ENCODE measurements at places on chromosomes 7 and 10.

- no peak for DNase-seq
Observed at GRCh38 chr10:48599830-48600134, 5.1 kb downstream of the ARHGAP22 start.

GRCh38 chr7:98162758-98163157 lies 48.5 kb upstream of the BHLHA15 start:
- no peak for DNase-seq

DNA sequence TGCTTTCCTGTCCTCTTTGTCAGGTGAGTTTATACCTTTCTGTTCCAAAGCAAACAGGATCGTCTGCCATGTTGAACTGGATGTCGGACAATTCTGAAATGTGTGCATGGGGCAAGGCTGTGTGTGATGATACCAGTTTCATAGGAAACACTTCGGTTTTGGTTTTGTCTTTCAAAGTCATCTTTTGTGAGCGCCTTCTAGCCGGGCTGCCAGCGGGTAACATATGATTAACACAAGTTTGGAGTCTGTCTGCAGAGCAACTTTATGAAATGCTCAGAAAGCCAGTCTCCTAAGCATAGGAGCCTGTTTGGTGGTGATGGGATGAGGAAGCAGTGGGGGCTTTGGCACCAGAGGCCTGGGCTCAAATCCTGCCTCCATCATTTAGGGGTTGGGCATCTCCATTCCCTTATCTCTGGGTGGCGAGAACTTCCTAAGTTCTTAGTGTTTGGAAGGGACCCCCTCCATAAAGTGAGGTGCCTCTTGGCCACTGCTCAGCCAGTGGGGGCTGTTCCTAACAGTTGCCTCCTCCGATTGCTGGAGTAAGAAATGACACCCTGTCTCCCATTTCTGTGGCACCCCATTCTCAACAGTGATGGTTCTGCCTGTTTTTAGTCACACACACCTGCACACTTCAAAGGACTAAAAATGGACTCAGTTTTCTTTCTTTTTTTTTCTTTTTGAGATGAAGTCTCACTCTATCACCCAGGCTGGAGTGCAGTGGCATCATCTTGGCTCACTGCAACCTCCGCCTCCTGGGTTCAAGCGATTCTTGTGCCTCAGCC lies 36.8 kb downstream of the CUX1 start:
- no peak for DNase-seq

DNA sequence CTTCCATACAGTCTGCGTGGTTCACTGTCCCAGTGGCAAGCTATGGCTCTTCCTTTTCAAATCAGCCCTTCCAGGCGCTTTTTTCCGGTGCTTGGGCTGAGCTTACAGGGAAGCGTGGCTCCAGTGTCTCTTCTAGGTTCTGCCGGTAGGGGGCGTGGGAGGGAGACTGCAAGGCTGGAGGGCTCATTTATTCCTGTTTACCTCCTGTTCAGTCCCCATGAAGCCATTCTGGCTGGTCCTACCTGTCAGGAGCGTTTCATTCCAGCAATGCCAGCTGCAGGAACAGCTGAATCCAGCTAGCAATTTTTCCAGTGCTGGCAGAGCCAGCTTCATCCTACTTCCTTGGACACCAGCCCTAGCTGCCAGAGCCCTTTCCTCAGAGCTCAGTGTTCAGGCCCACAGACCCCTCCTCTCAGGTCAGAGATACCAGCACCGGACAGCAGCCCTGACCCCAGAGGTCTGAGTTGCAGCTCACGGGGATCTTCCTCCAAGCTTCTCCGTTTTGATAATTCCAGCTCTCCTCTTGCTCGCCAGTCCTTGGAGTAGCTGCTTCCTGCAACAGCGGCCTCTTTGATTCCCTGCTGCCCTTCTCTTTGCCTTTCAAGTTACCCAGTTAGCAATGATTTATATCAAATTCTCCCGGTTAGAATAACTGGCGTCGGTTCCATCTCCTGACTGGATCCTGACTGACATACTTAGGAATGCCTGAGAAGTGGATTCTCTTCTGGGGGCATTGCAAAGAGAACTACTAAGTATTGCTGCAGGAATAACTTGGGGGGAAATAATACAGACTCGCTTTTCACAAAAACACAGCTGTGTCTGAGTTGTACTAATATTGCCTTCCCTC lies 129.8 kb downstream of the FRMD4A start:
- no peak for DNase-seq

- no peak for DNase-seq
Observed at GRCh38 chr7:33805630-33806233, 99.6 kb upstream of the BMPER start.

Measured in activated T-cell treated with anti-CD3 and anti-CD28 coated beads for 24 hours (primary cell).